Stimulated activated CD8-positive, alpha-beta memory T cell treated with anti-CD3 and anti-CD28 coated beads, Interleukin-4, amount 100 ng/mL, for 1 hour (primary cell): ENCODE measurements at places on chromosomes 4 and X.

DNA sequence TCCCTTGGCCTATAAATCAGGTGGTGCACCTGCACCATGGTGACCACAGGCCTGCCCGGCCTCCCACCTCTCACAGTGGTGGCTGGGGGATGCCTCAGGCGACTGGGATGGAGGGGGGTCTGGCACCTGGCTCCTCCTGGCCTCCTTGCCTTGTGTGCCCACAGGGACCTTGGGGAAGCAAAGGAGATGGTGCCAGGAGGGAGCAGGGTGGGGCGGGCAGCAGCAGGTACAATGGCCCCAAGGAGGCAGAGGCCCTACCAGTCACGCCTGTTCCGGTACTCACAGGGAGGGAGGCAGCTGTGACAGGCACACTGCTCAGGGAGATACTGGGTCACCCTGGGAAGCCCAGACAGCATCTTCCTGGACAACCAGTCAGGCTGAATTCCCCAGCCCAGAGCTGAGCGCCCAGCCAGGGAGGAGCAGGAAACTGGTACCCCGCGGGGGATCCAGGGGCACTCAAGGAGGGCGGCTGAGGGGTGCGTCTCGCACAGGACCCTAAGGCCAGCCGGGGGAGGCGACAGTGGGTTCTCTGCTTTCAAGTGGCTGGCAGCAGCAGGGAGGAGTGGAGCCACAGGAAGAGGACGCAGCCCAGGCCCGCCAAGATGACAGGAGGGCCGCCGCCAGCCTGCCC, 1.2 kb upstream of the TREX2 start:
- no peak for DNase-seq

- DNase-seq = no peak
Observed at GRCh38 chr4:38675146-38676121, 11.4 kb downstream of the KLF3 start.

- DNase-seq = no peak
Observed at GRCh38 chr4:112927544-112927943, 121.9 kb upstream of the ANK2 start.

DNA sequence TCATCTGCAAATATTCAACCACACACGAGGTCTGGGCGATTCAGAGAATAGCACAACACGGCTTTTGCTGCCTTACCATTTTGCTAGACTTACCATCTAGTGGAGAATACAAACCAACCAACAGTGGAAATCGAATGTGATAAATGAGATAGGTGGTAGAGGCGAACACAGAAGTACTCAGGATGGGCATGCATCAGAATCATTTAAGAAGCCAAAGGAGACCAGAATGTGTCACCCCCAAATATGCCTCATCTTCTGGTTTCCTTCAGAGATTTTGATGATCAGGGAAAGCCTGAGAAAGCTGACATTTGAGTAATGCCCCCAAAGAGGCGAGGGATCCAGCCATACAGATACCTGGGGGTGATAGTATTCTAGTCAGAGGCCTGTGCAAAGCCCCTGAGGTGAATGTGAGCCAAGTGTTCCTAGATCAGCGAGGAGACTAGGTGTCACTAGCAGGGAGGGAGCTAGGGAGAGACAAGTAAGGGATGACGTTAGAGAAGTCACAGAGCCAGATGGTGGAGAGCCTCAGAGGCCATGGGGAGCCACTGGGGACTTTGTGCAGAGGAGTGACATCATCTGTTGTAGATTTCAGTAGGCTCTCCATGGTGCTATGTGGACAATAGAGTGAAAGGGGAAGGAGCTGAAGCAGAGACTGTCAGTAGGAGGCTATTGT, 1.7 kb downstream of the MTMR1 start:
- no peak for DNase-seq

- no peak for DNase-seq
Observed at GRCh38 chr4:147991543-147992283, 259.8 kb downstream of the ARHGAP10 start.

- no peak for DNase-seq
Observed at GRCh38 chr4:138693526-138693925, 322.1 kb upstream of the NOCT start.

GRCh38 chrX:54891573-54891972, 29.1 kb upstream of the TRO start:
- no peak for DNase-seq

DNA sequence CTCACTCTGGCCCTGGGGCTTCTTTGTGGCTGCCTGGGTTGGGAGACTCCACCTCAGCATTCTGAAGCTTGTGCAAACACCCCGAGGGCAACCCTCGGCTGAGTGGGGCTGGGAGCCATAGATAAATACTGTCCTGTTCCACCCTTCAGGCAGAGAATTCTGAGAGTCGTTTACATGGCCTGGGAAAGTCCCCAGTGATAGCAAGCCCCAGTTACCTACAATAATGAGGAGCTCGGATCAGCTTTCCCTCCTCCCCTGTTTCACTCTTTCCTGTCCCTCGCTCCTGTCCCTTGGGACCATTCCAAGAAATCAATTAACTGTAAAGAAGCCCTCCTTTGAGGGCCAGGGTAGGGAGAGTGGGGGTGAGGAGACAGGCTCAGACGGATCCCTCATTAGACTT, 31.6 kb upstream of the DDX3X start:
- no peak for DNase-seq

DNA sequence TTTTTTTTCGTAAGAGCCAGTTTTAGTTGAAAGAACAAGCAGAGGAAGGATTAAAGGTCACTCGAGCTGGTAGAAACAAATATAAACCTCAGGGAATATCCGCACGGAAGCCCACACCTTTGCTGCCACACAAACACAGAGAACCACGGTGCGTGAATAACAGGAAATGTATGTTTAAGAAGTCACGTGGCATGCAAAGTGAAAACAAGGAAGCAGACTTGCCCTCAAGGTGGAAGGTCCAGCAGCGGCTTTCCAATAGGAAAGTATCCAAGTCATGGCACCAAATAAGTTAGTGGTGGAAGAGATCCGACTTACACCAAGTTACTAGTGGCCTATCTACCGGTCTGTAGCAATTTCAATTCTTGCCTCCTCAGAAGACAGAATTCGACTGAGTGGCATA, 215.5 kb downstream of the HHIP start:
- DNase-seq = no peak

DNA sequence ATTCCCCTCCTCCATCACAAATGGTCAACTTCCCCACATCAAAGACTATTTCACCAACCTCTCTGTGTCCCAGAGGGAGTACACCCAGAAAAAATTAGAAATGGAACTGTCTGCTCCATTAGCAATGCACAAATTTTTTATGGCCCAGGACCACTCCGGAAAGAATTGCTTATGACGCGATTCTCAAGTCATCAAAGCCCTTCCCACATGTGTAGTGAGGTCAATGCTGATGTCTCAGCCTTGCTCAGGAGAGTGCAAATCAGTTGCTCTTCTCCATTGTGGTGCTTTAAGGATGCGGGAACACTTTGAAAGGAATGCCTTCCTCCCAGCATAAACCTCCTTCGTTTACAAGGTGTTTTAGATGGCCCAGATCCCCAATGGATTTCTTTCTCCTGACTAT, 518.3 kb downstream of the PPARGC1A start:
- DNase-seq = no peak

GRCh38 chrX:23699636-23700194, 32.4 kb downstream of the PRDX4 start:
- DNase-seq = no peak

DNA sequence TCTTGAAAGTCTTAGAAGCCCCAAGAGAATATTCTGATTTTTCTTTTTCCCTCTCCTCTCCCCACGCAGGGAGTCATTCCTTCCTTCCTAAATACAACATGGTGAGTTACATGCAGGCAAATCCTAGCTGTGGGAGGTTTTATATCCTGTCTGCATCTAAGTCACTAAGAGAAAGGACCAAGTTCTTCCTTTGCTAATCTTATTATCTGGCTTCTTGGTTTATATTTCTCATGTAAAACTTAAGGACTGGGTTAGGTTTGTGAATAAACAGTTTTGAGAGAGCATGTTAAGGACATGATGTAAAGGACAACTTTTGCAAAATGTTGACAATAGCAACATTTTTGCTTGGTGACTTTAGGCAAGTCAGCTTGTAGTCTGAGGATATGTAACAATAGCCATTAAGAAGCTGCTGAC, 5.1 kb upstream of the CXCL9 start:
- DNase-seq = no peak

- DNase-seq = no peak
Observed at GRCh38 chr4:29453303-29453820, 1266.8 kb upstream of the PCDH7 start.
